AG09309 (cell line): ENCODE measurements at places on chromosomes 7 and 10.

- DNase-seq: no peak
Measured at GRCh38 chr10:125983656-125984055, 87.3 kb downstream of the FANK1 start.

DNA sequence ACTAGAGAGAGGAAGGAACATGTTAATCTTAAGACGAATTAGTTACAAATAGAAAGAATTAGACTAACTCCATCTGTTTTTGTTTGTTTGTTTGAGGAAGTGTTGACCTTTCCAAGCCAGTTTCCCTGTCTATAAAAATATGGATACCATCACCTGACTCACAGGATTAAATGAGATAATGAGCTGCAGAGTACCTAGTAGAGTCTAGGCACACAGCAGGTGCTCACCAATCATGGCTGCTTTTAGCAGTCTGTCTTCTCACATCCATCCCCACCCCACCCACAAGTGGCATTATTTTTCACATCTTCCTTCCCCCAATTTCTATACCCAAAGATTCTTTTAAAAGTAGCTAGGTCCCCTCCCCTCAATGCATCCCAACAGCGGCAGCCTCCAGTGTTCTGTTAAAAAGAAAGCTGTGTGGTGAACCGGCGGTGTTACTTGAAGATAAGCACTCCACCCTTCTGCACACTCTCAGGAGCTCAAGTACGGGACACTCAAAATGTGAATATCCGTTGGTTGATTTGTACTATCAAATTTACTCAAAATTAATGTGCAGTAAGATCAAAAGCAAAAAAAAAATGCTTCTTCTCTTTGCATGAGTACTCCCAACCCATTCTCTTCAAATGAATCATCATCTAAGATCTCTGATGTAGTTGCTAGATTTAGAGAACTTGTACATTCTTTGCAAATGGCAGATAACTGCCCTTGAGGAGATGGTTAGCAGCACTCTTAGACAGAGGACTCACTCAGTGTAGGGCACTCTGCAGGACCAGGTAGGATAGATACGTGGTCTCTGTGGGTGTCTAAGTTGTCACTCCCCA is 145.4 kb upstream of the ASAH2 start:
- no peak for DNase-seq

- DNase-seq: no peak
Measured at GRCh38 chr10:124014416-124015154, 78.8 kb downstream of the CHST15 start.

- no peak for DNase-seq
Measured at GRCh38 chr10:118842843-118843624, 88.3 kb upstream of the CACUL1 start.

GRCh38 chr7:118040562-118040961 is 143.4 kb upstream of the LSM8 start:
- DNase-seq: no peak
